Left ventricle myocardium inferior (tissue), 1 donor: ENCODE measurements at places on chromosomes 3 and 15. TPM values are rescaled to one million over a fixed set of nuclear protein-coding genes. Genes with fewer than 3 reads are reported as not detected.

Gene BSN
- total RNA-seq = 0.55 TPM

Gene ECE2
- not detected for total RNA-seq

Gene MYEF2
- 11.9 TPM for total RNA-seq

Gene GASK1A
- 1.6 TPM for total RNA-seq

Gene NECTIN3
- 7.6 TPM for total RNA-seq

DNA sequence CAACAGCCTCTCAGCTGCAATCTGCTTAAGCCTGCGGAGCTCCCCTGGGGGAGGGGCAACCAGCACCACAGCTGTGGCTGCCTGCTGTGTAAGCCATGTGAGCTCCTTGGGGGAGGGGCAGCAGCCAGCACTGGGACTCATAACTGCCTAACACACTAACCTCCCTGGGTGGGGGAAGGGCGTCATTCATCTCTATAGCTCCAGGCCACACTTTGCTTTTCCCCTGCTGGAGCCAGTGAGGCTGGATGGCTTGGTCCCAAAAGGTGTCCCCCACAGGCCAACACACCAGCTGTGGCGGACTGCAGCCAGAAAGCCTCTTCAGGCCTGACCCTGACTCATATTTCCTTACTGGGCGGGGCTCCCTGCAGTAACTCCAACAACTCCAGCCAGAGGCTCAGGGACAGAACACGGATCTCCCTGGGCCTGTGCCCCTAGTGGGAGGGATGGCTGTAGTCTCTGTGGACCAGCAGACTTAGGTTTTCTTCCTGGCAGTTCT, 129.8 kb downstream of the PPM1L start:
- peak; percentile 82 for DNase-seq

GRCh38 chr15:75782926-75783325, 60.3 kb upstream of the UBE2Q2 start:
- DNase-seq = no peak

DNA sequence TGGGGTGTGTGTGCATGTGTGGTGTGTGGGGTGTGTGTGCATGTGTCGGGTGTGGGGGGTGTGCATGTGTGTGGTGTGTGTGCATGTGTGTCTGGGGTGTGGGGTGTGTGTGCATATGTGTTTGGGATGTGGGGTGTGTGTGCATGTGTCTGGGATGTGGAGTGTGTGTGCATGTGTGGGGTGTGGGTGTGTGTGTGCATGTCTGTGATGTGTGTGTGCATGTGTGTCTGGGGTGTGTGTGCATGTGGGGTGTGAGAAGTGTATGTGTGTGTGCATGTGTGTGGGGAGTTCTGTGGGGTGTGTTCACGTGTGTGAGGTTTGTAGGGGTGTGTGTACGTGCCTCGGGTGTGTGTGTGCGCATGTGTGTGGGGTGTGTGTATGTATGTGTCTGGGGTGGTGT, 6.7 kb upstream of the OCA2 start:
- no peak for DNase-seq

- no peak for DNase-seq
These were observed 39.3 kb upstream of the USP3 start for GRCh38 chr15:63465104-63465503.

GRCh38 chr3:15514663-15515340, 6.7 kb downstream of the COLQ start:
- no peak for DNase-seq

DNA sequence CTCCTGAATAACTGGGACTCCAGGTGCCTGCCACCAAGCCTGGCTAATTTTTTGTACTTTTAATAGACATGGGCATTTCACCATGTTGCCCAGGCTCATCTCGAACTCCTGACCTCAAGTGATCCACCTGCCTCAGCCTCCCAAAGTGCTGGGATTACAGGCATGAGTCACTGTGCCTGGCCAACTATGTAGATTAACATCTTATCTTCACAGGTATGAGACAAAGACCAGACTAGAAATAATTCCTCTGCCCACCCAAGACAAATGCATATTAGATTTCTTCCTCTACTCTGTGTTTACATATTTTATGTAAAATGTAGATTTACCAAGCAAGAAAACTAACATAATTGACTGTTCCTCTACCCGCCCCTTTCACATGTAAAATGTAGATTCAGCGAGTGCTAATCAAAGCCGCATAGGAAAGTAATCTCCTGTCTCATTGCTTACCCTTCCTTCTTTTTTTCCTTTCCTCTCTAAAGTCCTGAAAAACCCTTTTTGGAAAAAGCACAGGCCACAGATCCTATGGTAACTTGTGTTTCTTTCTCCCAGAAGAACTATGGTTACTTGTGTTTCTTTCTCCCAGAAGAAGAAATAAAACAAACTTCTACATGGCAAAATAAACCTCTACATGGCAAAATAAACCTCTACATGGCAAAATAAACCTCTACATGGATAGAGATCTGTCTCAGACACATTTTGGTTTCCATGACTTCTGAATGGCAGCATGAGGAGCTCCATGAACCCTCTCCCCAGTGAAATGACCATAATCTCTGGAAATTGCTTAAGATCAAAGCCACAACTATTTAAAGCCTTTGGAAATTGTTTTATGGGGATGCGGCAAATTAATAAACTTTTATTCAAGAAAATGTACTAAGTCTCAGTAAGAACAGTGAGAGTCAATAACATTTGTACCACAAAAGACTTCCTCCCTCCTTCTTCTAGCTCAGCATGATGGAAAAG, 9.1 kb upstream of the ABHD2 start:
- no peak for DNase-seq

GRCh38 chr3:86481636-86482035, 509.3 kb downstream of the VGLL3 start:
- DNase-seq = no peak
